Stimulated activated CD8-positive, alpha-beta memory T cell treated with anti-CD3 and anti-CD28 coated beads, Interleukin-4, amount 100 ng/mL, for 4 hours (primary cell): ENCODE measurements at places on chromosomes 3 and 15.

- DNase-seq = no peak
These were observed 102.4 kb downstream of the RAB11A start for GRCh38 chr15:65971741-65971995.

DNA sequence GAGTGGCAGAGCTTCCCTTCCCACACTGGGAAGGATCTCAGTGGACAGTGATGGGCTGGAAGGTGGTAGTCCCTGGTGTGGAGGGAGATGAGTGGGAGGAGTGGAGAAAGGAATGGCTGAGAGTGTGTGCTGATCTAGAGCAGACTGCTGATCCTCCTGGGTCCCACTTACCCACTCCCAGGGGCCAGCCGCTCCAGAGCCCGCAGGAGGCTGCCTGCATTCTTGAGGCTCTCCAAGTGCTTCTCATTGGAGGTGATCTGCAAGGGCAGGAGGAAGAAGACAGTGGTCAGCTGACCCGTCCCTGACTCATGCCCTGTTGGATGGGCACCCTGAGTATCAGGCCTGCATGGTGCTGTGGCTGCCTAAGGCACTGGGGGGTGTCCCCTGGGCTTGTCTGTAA is 50.0 kb downstream of the CTNNB1 start:
- no peak for DNase-seq

GRCh38 chr15:67110361-67110781 is 45.0 kb downstream of the SMAD3 start:
- no peak for DNase-seq

DNA sequence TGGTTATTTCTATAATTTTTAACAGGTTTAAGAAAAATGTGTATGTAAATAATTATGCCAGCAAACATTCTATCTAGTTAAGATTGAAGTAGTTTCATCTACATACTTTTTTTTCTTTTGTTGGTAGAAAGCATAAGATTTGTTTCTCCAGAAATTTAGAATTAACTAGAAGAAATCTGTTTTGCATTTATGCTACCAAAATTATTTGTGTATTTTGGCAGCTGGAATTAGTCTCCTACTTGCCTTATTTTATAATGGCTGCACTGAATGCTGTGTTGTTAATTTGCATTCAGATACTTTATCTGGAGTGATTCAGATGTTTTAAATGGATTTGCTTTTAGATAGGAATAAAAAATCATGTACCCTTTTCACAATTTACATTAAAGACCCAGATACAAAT is 100.2 kb upstream of the NAALADL2 start:
- DNase-seq = no peak

DNA sequence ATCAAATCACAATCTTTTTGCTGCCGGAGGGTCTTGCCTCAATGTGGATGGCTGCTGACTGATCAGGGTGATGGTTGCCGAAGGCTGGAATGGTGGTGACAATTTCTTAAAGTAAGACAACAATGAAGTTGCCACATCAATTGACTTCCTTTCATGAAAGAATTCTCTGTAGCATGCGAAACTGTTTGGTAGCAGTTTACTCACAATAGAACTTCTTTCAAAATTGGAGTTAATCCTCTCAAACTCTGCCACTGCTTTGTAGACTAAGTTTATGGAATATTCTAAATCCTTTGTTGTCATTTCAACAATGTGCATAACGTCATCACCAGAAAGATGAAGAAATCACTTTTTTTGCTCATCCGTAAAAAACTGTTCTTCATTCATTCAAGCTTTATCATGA is 65.8 kb downstream of the B3GNT5 start:
- no peak for DNase-seq

DNA sequence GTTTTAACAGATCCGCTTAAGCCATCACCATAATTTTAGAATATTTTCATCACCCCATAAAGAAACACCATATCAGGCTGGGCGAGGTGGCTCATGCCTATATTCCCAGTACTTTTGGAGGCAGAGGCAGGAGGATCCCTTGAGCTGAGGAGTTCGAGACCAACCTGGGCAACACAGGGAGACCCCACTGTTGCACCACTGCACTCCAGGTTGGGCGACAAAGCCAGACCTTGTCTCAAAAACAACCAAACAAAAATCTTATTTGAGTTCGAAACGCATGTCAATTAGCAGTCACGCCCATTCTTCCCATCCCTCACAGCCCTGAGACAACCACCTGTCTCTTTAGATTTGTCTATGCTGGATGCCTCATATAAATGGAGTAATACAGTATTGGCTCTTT is 119.9 kb downstream of the KLF13 start:
- no peak for DNase-seq

- no peak for DNase-seq
These were observed 5.7 kb downstream of the PLEKHO2 start for GRCh38 chr15:64847448-64847847.

- DNase-seq = no peak
These were observed 429.8 kb downstream of the FOXP1 start for GRCh38 chr3:71153713-71154112.

GRCh38 chr3:74921676-74922075 is 307.2 kb upstream of the CNTN3 start:
- no peak for DNase-seq

- no peak for DNase-seq
These were observed 90.6 kb downstream of the RSL24D1 start for GRCh38 chr15:55106155-55106554.

DNA sequence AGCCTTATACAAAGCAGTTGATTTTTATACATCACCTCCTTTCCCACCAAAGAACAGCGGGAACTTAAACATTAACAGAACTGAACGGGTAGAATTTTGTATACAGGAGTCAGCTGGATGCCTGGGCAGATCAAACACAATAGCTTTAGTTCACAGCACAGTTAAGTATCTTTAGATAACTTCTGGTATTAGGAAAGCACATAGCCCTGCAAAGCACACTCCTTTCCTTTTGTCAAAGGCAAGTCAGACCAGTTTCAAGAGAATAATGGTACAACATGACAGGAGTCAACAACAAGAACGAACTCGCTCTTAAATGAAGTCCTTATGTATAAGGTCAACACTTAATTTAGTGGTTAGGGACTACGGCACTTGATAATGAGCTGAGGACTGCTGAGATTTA is 26.3 kb downstream of the ABCC5 start:
- DNase-seq = no peak

GRCh38 chr15:71748293-71748718 is 62.0 kb upstream of the NR2E3 start:
- no peak for DNase-seq
